ENCODE measurements at places on chromosomes 12 and 14. TPM values are rescaled to one million over a fixed set of nuclear protein-coding genes. Genes with fewer than 3 reads are reported as not detected.

Gene KRT78
- polyA plus RNA-seq, result not detected

DNA sequence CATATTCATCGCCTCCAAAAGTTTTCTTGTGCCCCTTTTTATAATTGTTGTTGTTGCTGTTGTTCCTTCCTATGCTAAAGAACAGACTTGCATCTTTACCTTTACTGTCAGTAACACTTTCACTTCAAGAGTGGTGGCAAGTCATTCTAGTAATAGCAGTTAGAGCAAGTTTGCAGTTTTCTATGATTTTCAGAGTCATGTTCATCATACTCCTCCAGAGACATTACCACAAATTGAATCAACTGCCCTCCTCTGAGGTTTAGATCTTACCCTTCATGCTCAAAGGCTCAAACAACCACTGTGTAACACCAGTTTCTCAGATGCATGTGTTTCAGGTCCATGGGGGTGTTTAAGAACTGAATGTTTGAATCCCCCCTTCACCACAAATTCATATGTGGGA, 763.4 kb downstream of the LRFN5 start:
- DNase-seq, result no peak
- no peak overlapping the region for H3K4me3 ChIP-seq
- no peaks in the 10 kb centered on the region for H3K27me3 ChIP-seq
- H3K4me1 ChIP-seq, result no peaks in the 10 kb centered on the region
- H3K27ac ChIP-seq, result no peak overlapping the region
- no peaks in the 10 kb centered on the region for H3K36me3 ChIP-seq

GRCh38 chr12:107475900-107476299, 209.7 kb upstream of the PWP1 start:
- H3K4me1 ChIP-seq, result no peaks in the 10 kb centered on the region
- H3K27me3 ChIP-seq, result no peaks in the 10 kb centered on the region
- no peak overlapping the region for H3K27ac ChIP-seq
- no peak for DNase-seq
- H3K36me3 ChIP-seq, result no peaks in the 10 kb centered on the region

GRCh38 chr12:85874031-85874461, at the start of gene NTS:
NTS (plus strand) TSS chr12:85874295; CDS start chr12:85874404, 109 bp downstream.
- DNase-seq, result no peak
- no peaks in the 10 kb centered on the region for H3K36me3 ChIP-seq
- H3K4me1 ChIP-seq, result no peaks in the 10 kb centered on the region
- H3K27ac ChIP-seq, result no peak within 1 kb of the TSS
- H3K4me3 ChIP-seq, result no peak within 1 kb of the TSS

GRCh38 chr14:51963286-51963685, 26.1 kb upstream of the RTRAF start:
- no peaks in the 10 kb centered on the region for H3K27me3 ChIP-seq
- DNase-seq, result no peak

DNA sequence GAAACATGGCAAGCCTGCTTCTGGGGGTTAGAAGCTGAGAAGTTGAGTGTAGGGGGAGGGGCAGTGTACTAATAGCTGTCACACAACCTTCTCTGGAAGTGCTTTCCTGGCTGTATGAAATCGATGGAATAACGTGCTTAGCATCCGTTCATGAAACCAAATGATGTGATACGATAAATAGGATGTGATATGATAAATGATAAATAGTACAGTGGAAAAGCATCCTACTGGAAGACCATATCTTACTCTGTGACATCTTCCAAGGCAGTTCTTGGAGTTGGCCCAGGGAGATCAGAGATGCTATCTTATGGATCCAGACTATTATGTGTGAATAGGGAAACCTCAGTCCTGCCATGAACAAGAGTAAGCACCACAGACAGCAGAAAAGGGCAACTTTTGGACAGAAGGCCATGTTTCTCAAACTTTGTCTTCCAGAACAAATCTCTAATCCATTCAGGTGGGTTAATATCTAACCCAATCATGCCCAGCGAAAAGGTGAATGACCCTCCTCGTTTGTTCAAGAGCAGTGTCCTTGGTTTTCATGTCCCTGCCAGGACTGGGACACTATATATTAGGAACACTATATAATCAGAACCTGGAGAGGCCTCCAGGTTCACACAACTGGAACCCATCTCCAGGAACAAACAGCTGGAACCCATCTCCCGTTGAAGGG, at the start of gene ANG:
TSS of gene ANG (plus strand) at position 598 of the 673 bp plus-strand sequence. CDS start 4,801 bp downstream, outside the sequence.
- H3K27ac ChIP-seq, result no peak within 1 kb of the TSS
- no peaks in the 10 kb centered on the region for H3K27me3 ChIP-seq
- no peaks in the 10 kb centered on the region for H3K36me3 ChIP-seq
- H3K4me1 ChIP-seq, result peaks cover 21% of the 10 kb centered on the region

DNA sequence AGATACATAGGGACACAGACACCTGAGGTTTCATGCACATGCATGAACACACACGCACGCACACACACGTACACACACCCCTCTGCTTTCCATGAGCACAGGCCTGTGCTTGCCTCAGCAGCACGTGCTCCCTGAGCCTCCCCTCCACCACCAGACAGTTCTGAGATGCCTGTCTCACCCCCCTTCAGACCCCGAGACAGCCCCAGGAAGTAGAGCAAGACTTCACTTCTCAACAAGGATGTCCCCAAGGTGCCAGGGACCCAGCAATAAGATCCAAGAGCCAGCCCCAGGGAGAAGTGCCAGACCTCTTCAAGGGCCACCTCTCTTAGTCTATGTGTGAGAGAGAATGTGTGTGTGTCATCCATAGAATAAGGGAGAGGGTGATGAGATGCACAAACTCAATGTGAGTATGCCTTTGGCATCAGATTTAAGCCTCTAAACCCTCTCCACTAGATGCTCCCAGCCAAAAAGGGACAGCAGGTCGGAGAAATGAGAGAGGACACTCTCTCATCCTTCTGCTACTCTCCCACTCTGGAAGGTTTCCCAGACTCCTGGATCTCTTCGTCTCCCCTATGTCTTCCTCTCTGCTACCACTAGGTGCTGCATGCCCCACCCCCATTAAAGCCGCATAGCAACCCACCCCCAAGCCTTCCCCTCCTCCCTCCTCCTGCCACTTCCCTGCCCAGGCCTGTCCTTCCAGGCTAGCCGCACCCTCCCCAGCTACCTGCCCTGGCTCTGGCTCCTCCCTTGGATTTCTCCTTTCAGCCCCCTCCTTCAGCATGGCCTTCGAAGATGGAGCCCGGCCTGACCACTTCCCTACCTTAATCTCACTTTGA, 7.7 kb downstream of the RARG start:
- H3K36me3 ChIP-seq, result no peaks in the 10 kb centered on the region
- H3K27me3 ChIP-seq, result no peaks in the 10 kb centered on the region
- H3K4me3 ChIP-seq, result no peak overlapping the region
- peaks cover 43% of the 10 kb centered on the region for H3K4me1 ChIP-seq

DNA sequence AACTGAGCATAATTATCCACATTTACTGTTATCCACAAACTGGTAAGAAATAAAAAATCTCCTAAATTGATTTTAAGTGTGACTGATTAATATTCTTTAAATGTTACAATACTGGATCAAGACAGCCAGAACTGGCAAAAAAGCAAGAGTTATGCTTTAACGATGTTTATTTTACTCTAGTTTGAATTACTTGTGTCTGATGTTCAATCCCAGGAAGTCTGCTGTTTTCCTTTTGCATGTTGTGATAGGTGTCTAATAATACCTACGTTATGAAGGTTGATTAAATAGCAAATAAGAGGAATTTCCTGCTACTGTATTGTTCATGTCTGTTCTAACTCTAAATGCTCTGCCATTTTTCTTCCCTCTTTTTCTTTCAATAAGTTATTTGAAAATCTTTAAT, 34.4 kb upstream of the OTOGL start:
- H3K4me3 ChIP-seq, result no peak overlapping the region

- peak; percentile 62 for DNase-seq
- no peak overlapping the region for H3K4me3 ChIP-seq
- no peak overlapping the region for H3K27ac ChIP-seq
- H3K27me3 ChIP-seq, result no peaks in the 10 kb centered on the region
- peaks cover 30% of the 10 kb centered on the region for H3K4me1 ChIP-seq
- H3K36me3 ChIP-seq, result no peaks in the 10 kb centered on the region
These were observed 52.7 kb downstream of the KCNA5 start for GRCh38 chr12:5096241-5096924.

DNA sequence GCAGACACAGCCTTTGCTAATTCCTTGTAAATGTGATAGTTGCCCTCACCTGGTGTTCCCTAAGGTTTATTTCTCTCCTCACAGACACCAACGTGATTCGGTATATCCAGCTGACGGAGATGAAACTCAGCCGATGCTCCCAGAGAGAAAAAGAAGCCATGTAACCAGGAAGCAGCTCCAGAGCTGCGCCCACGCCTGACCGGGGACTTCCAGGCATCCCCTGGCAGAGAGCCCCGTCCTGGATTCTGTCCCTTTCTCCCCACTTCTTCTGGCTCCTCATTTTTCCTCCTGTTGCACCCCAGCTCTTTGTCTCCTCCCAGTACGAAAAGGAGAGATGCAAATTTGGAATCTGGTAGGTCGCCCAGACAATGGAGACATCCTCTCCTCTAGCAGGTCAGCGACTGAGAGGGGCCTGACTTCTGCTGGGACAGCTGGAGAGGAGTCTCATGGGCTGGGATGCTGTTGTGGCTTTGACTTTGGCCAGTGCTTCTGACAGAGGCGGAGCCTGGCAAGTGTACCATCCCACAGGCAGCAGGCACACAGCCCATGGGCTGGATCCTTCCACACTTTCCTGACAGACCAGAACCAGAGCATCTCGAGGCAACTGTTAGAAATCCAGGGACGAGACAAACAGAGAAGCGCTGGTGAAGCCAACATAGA, 29.4 kb downstream of the TTC9 start:
- H3K4me3 ChIP-seq, result no peak overlapping the region
- no peak overlapping the region for H3K27ac ChIP-seq
- no peaks in the 10 kb centered on the region for H3K36me3 ChIP-seq
- no peak for DNase-seq
- peaks cover 19% of the 10 kb centered on the region for H3K27me3 ChIP-seq
- H3K4me1 ChIP-seq, result peaks cover 6% of the 10 kb centered on the region

GRCh38 chr12:119673634-119674033, 5.7 kb downstream of the PRKAB1 start:
- H3K4me1 ChIP-seq, result peaks cover 10% of the 10 kb centered on the region
- H3K4me3 ChIP-seq, result no peak overlapping the region
- DNase-seq, result no peak
- no peaks in the 10 kb centered on the region for H3K27me3 ChIP-seq
- H3K36me3 ChIP-seq, result peaks cover 36% of the 10 kb centered on the region

Gene TTC6
- polyA plus RNA-seq, result not detected

- H3K27ac ChIP-seq, result no peak overlapping the region
- no peaks in the 10 kb centered on the region for H3K27me3 ChIP-seq
- DNase-seq, result no peak
- H3K4me3 ChIP-seq, result no peak overlapping the region
These were observed 36.7 kb downstream of the RBM19 start for GRCh38 chr12:113929312-113929989.

DNA sequence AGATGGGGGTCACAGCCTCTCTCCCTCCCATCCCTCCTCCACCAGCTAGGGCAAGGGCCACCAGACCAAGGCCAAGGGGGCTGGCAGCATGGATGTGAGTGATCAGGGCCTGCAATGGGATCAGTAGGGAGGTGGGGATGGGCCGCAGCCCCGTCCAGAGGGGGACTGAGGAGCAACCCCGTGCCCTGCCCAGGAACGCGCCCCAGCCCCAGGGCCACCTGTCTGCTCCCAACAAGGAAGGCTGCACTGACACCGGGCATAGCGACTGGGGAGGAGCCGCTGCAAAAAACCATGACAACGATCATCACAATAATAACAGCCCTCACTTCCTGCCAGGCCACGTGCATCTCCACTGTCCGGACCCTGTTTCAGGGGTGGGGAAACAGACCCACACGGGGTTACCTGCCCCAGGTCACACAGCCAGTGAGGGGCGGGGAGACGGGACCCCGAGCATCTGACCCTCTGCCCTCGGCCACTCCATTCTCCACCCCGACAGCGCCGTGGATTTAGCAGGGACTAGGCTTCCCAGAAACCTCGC, 24.3 kb downstream of the NCOR2 start:
- H3K4me1 ChIP-seq, result peaks cover 20% of the 10 kb centered on the region
- no peak overlapping the region for H3K4me3 ChIP-seq
- no peaks in the 10 kb centered on the region for H3K36me3 ChIP-seq
- DNase-seq, result peak; percentile 67

DNA sequence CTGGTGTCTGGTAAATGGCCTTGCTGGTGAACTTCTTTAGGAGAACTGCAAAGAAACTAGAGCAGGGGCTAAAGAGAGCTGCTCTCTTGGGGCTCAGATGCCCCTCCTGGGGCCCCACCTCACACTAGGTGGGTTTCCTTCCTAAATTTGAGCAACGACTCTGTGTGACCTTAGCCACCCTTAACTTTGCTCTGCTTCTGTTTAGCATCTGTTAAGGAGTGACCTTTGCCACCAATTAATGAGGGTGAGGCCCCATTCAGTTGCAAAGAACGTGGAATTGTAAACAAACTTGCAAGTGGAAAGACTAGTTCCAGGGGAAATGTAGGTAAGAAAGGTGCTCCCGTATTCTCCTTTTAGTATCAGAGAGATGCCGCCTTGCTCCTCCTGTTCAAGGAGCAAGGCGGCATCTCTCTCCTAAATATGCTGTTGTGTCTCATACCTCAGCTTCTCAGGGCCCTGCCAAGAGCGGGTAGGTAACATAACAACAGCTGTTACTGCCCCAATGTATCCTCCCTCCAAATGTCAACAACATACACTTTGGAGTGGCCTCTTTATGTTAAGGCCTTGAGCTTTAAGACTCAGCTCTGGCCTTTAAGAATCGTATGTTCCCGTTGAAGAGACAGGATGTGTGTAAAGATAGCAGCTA, 77.6 kb upstream of the FUT8 start:
- peaks cover 53% of the 10 kb centered on the region for H3K4me1 ChIP-seq
- peak overlapping the region; percentile 50 for H3K27ac ChIP-seq
- H3K27me3 ChIP-seq, result no peaks in the 10 kb centered on the region
- DNase-seq, result no peak
- peak overlapping the region; percentile 32 for H3K4me3 ChIP-seq

- no peaks in the 10 kb centered on the region for H3K27me3 ChIP-seq
- no peaks in the 10 kb centered on the region for H3K4me1 ChIP-seq
- no peak overlapping the region for H3K4me3 ChIP-seq
- H3K36me3 ChIP-seq, result no peaks in the 10 kb centered on the region
These were observed 51.4 kb upstream of the TMTC2 start for GRCh38 chr12:82635263-82635662.

- H3K36me3 ChIP-seq, result no peaks in the 10 kb centered on the region
- DNase-seq, result no peak
- no peak overlapping the region for H3K4me3 ChIP-seq
- H3K27ac ChIP-seq, result no peak overlapping the region
These were observed 160.4 kb upstream of the NOS1 start for GRCh38 chr12:117521867-117522266.

- DNase-seq, result no peak
- H3K4me3 ChIP-seq, result no peak overlapping the region
- H3K27me3 ChIP-seq, result no peaks in the 10 kb centered on the region
- H3K4me1 ChIP-seq, result no peaks in the 10 kb centered on the region
- no peak overlapping the region for H3K27ac ChIP-seq
These were observed 31.4 kb upstream of the OXA1L start for GRCh38 chr14:22735096-22735495.

DNA sequence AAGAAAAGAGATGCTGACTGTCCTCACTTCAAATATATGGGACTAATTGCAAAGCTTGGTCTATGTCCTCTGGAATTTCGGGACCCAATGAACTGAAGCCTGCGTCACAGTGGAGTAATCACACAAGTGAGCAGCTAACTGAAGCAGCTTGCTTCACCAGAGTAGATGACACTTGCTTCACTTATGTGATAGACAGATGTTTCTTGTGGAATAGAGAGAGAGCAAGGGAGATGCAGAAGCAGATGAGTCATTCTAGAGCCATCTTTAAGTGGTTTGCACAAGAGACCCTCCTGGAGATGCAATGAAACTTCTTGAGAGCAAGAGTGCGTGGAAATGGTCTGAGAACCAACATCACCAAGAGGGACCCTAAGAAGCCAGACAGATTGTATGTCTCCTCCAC, 1537.1 kb upstream of the FLRT2 start:
- H3K4me1 ChIP-seq, result no peaks in the 10 kb centered on the region
- no peak for DNase-seq
- no peaks in the 10 kb centered on the region for H3K36me3 ChIP-seq
- no peaks in the 10 kb centered on the region for H3K27me3 ChIP-seq
